Stimulated activated CD8-positive, alpha-beta memory T cell treated with anti-CD3 and anti-CD28 coated beads, Interleukin-4, amount 100 ng/mL, for 4 hours (primary cell): ENCODE measurements at places on chromosomes 5 and 9.

DNA sequence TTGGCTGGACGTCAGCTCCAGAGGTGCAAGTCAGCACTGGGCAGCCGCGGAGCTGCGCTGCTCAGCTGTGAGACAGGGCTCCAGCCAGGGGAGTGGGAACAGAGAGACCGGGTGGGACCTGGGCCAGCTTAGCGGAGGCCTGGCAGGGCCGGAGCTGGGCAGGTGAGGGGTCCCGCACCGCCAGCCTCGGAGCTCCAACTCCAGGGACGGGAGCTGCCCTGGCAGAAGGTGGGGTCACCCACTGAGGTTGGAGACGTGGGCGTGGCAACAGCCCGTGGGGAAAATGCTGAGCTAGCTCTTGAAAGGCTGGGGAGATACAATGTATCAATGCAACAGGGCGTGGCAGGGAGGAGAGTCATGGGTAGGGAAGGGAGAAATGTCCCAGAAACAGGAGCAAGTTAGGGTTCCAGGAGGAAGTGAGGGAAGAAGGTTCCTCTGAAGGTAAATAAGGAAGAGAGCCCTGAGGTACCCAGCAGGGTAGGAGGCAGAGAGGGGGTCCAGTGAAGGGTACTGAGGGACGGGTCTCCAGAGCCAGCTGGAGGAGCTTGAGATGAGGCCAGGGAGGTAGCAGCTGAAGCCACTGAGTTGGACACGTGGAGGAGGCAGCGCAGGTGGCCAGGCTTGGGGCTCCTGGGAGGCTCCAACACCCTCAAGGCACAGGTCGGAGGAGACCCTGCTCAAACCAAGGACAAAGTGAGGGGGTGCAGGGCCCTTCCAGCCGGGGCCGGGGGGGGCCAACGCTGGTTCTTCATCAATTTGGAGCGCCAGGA, 736 bp upstream of the NKD2 start:
- DNase-seq: no peak

DNA sequence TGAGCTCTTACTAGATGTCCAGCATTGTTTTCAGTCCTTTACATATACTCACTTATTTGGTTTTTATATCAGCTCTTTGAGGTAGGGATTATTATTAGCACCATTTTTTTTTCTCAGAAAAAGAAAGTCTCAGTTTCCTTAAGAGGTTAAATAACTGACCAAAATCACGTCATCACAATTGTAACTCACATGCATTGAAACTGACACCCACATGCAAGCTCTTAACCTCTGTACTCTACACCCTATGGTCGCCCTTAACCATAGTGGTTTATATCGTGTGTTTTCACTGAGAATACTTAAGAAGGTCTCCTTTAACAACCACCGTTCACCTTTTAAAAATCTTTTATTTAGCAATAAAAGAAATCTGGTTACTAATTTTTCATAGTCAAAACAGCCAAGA, 61.0 kb downstream of the PRDM6 start:
- no peak for DNase-seq

DNA sequence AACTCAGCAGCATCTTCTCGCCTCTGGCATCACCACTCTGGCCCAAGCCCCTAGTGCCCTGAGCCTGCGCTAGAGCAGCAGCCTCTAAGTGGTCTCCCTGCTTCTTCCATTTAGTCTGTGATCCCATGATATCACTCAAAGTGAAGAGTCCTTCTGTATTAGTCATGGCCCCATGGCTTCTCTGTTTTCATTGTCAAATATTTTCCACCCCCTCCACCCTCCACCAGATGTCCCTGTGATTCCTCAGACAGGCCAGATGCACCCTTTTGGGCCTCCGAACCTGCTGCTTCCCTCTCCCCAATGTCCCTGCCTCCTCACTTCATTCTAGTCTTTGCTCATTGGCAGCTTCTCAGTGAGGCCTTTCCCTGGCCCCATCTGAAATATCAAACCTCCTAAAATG, 299.2 kb downstream of the SPOCK1 start:
- no peak for DNase-seq

DNA sequence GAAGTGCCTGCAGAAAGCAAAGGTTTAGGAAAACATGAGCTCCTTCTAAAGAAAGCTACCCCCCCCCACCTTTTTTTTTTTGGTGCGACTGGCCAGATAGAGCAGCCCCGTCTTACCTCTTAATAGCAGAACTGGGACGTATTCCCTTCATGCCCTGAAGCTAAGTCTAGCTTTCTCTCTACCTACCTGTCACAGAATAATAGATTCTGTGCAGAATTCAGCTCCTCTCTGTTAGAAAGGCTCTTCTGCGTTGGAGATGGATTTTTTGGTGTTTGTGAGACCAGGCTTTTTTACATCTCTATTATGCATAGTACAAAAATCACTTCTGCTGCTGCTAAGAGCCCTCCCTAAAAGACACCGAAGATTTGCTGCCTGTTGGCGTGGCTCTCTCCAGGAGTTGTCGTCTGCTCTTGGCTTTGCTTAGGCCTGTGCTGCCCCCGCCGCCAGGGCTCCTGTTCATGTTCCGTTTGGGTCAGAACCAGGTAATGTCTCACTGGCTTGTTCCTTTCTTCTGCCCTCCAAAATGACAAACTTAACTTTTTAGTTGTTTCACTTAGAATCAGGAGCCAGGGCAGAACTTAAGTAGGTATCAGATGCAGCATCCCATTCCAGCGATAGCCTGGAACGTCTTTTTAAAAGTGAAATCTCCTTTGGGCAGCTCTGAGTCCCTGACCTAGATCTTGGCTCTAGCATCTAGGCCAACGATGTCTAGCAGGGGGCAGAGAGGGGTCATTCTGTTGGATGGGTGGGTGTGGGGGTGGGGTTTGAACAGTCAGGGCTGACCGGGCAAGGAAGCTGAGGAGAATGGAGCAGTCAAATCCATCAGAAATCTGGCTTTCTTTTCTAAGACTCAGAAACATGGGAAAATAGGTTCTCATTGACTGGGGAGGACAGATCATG, 2.5 kb downstream of the TRIO start:
- no peak for DNase-seq

DNA sequence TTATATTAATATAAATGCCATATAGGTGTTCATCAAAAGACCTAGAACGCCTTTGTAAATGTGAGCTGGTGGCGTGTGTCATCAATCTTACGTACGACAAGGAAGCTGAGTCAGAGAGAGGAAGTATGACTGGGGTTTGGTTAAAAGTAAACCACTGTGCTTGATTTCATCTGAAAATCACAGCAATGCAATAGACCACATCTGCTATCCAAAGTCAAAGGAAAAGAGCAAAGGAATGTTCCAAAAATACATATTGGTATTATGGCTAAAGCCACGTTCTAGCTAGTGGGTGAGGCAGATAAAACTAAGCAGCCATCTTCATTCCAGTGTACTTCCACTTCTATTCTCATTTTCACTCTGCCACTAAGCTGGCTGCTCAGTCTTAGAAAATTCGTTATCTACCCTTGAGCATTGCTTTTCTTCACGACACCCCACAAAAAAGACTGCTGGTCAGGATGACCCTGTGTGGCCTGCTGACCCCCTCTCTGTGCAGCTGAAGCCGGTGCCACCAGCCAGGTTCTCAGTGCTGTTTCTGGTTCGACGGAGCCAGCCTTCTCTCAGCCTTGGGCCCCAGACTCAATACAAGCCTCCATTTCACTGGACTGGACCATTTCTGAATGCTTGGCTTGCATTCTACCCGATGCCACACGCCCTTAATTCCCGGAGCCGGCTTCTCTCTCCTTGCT, 23.8 kb downstream of the SHC3 start:
- DNase-seq: no peak

DNA sequence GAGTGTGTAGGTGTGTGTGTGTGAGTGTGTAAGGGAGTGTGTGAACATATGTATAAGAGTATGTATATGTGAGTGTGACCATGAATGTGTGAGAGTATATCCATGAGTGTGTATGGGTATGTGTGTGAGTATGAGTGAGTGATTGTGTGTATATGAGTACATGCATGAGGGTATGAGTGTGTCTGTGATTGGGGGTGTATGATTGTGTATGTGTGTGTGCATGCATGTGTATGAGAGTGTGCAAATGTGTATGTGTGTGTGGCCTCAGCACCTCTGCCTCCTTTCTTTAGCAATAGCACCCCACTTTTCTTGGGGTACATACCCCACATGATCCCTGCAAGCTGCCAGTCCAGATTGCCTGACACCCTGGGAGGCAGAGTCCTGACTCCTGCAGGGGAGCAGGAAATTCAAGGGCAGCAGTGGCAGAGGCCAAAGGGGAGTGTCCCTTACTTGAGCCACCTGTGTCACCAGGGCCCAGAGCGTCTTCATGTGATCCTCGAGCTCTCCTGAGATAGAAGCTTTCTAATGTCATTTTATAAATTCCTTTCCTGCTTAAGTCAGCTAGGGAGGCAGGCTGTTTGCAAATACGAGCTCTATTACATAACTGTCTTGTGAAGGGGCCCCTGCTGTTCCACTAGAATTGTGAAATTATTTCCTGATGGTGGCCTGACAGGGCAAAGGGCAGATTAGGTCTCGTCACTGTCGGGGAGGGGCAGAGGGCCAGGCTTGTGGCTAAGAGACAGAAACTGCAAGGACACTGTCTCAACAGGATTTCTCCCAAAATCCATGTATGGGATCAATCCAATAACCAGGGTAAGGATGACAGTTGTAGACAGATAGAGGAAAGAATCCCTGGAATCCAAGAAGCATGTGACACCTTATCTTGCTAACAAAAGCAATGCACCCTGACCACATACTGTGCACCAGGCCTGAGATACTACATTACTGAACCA, 389.1 kb downstream of the GADD45G start:
- DNase-seq: no peak

DNA sequence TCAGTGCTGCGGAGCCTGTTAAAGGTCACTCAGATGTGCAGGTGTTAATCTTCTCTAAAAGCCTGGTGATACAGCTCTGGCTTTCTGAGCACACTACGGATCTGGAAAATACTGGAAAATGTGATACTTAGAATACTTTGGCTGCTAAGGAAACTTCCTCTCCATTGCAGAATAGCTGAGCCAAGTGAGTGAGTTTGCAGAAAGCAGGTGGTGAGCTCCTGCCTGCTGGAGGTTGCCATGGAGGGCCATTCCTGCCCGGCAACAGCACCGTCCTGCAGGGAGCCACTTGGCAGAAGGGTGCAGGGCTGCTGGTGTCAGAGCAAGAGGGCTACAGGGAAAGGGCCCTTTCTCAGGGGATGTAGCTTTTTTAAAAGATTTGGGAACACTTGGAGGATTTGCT, 40.7 kb downstream of the SECISBP2 start:
- no peak for DNase-seq

DNA sequence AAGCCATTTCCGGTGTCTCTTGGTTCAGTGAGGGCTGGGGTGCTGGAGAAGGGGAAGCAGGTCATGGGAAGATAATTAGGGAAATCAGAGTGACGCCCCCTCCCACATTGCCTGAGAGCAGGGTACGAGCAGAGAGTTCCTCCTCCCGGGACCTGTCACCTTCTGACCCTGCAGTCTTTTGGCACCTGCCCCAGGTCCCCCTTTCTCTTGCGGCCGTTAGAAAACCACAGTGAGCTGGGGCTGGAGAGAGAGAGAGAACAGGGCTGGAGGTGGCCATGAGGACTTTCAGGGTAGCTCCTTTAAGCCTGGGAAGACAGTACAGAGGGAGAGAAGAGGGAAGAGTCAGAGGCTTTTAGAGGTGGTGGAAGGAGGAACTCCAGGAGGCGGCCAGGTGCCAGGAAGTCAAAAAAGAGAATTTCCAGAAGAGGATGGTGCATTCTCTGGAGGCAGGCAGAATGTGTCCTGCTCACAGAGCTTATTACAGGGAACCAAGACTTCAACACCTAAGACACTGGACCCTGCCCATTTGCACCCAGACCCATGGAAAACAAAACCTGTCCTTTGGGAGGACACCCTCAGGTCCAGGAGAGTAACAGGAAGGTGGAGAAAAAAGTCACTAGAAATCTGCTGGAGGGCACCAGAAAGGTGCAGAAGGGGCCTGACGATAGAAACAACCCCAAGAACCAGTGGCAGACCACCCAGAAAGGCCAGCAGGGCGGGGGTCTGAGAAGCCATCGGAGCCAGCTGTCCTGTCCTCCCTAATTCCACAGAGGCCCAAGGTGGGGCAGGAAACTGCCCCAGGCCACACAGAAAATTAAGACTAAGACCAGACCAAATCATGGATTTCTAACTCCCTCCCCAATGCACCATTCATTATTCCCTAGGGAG, 6.5 kb upstream of the ACSL6 start:
- no peak for DNase-seq

- no peak for DNase-seq
Observed at GRCh38 chr9:137967280-137967953, 89.8 kb downstream of the CACNA1B start.

- no peak for DNase-seq
Observed at GRCh38 chr5:108924457-108924961, 176.8 kb downstream of the FER start.

- no peak for DNase-seq
Observed at GRCh38 chr9:123435471-123435870, 79.5 kb downstream of the CRB2 start.

DNA sequence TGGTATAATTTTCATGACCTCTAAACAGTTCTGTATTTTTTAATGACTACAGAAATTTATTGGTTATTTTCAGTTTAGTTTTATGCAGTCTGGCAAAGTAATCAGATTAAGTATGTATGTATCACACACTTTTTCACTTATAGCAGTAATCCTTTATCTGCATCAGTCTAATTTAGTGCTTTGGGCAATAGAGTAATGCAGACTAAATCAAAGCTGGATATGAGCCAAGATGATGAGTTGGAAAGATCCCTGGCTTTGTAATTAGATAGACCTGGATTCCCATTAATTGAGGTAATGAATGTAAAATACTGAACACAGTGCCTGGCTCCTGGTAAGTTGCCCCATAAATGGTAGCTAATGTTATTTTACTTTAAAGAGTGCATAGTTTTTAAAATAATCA, 215.4 kb upstream of the TLX3 start:
- DNase-seq: no peak

DNA sequence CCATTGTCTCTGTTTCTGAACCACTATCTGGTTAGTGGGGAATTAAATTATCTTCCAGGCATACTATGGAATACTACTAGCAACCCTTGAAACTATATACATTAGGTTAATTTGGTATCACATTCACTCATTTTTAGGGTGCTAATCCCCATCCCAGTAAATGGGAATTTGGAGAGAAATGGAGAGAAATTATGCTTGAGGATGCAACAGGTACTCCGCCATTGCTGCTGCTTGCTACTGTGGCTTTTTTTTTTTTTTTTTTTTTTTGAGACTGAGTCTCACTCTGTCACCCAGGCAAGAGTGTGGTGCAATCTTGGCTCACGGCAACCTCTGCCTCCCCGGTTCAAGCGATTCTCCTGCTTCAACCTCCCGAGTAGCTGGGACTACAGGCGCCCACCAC, 66.1 kb downstream of the AK8 start:
- DNase-seq: no peak

DNA sequence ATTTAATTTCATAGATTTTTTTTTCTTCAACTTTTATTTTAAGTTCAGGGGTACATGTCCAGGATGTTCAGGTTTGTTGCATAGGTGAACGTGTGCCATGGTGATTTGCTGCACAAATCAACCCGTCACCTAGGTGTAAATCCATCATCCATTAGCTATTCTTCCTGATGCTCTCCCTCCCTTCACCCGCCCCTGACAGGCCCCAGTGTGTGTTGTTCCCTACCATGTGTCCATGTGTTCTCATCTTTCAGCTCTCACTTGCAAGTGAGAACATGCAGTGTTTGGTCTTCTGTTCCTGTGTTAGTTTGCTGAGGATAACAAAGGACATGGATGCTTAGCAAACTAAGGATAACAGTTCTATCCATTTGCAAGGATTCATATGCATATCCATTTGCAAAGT, 209.1 kb upstream of the ADCY2 start:
- DNase-seq: no peak

GRCh38 chr5:136145030-136145429, 12.4 kb downstream of the SMAD5 start:
- no peak for DNase-seq

- no peak for DNase-seq
Observed at GRCh38 chr9:81388831-81389230, 300.5 kb downstream of the TLE1 start.

- no peak for DNase-seq
Observed at GRCh38 chr5:127409921-127410675, 107.3 kb upstream of the PRRC1 start.
